Left lung (tissue), 14 donors: ENCODE measurements at places on chromosomes 16 and 17. TPM values are rescaled to one million over a fixed set of nuclear protein-coding genes. Genes with fewer than 3 reads are reported as not detected.

- DNase-seq: no peak
Observed at GRCh38 chr17:49603238-49603637, 27.6 kb downstream of the NXPH3 start.

- DNase-seq: no peak
Observed at GRCh38 chr16:3508736-3509135, 7.9 kb downstream of the CLUAP1 start.

GRCh38 chr16:48524348-48525200 lies 85.4 kb downstream of the N4BP1 start:
- DNase-seq: no peak

DNA sequence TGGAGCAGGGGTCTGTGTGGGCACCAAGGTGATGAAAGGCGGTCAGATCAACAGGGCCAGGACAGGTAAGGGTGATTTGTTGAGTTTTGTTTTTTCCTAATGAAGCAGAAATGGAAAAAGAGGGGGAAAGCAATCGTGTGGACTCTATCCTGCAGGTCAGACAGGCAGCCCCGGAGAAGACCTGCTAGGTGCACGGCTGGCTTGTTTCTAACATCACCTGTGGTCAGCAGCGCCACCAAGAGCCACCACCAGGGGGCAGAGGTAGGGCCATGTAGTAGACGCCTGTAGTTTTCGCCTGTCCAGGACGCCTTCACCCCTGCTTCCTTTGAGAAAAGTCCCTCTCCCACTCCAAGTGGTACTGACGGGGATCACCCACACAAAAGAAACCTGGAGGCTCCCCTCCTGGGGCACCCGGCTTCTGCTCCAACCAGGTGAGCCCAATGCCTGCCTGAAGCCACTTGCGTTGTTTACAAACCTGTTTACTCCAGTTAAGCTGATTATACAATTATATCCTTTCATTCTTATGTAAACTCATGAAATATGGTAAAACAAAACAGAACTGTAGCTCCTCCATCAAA lies 54.2 kb upstream of the SEC14L1 start:
- peak; percentile 97 for DNase-seq

DNA sequence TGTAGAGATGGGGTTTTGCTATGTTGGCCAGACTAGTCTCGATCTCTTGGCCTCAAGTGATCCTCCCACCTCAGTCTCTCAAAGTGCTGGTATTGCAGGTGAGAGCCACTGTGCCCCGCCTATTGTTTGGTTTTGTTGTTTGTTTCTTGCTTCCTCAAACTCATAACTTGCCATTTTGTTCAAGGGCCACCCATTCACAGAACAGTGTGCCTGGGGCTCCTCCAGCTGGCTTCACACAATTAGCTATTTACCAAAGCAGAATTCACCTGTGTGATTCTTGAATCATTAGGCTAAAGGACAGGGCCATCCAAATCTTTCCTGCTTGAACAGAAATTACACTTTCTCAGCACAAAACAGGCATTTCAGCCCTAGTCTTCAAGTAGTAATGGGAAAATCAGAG lies 7.2 kb downstream of the ABHD15 start:
- DNase-seq: no peak

GRCh38 chr17:48795444-48796162 lies 21.4 kb downstream of the TTLL6 start:
- no peak for DNase-seq

DNA sequence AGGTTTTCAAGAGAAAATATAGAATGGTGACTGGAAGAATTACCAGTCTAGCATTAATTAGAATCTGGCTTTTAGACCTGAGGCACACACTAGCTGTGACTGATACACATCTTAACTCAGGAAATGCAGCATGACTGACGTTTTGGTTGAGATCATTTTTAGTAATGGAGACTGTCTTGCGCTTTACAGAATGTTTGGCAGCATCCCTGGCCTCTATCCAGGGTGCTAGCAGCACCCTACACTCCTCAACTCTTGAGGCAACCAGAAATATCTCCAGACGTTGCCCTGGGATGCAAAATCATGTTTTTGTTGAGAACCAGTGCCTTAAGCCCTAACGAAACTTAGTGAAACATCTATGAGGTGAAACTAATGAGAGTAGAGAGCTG lies 109.0 kb downstream of the HS3ST3A1 start:
- no peak for DNase-seq

DNA sequence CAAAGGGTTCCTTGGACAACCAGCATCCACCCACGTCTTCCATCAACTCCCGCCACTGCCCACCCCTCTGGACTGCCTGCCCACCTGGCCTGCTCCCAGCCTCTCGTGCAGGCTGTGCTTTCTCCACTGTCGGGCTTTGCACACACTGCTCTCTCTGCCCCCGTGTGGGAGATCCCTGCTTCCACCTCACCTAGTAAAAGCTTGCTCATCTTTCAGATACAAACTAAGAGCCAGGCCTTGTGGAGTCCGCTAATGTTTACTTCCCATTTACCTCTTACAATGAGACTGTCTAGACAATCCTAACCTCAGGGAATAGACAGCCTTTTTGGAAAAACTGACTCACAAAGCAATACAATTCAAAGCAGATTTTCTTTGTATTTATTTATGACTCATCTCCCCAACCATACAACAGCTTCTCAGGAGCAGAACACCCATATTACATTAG lies 67.6 kb downstream of the USP31 start:
- no peak for DNase-seq

DNA sequence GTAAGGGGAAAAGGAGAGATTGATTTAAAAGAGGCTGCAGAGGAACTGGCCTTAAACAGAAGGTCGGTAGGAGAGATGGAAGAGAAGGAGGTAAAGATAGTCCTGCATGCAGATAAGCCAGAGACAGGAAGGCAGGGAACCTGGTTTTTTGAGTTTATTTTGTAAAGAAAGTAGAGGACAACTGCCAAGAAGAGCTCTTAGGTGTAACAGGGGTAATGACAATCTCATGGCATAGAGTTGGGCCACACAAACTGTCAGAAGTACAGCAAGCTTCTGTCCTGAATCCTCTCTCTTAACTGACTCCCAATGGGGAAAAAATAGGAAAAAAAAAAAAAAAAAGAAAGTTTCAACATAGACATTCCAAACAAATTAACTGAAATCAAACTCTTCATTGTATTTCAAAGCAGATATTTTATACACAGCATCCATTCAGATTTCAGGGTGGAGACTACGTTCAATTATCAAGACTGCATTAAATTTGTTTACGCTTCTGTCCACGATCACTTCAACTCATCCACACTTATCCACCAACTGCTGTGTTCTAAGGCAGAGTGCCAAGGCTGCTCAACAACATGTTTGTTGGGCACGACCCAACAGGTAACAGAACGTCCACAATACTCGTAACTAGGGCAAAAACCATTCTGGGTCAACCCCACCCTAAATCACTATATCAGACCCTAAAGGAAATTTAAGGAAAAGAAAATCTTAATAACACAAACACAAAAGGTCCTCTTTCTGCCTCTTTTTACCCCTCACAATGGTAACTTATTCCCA lies 34.9 kb downstream of the USP31 start:
- DNase-seq: no peak

The CCNF gene
- total RNA-seq: 8.0 TPM
